ENCODE measurements at places on chromosomes 12 and 14.

DNA sequence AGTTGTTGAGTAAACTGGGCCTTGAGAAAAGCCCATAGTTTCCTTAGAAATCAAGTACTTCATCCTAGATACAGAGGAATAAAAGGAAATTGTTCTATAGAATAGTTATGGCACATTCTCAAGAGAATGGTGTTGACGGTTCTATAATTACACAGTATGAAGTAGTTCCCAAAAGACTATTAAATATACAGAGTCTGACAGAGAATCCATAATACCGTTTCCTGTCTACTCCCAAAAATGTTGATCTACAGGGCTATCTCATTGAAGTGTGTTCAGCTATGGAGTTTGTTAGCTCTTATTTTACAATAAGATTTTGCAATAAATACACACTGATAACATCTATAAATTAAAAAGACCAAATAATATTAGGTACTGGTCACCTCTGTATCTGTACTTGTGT is 799.7 kb downstream of the RPS29 start:
- peak; percentile 57 for DNase-seq

DNA sequence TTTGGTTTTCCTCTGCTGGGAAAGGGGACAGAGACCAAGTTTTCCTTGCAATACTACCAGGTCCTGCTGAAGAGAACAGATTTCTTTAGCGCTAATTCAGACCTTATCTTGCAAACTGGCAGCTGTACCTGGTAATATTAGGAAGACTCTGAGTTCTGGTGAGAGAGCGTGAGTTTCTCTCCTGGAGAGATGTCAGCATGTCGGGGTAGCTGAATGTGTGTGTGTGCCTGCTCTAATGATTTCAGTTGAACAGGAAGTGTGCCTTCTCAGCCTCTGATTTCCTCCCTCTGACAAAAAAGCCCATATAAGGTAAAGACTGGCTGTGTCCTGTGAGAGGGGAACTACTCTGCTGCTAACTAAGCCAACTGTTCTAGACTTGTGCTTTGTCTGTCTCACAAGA is 10.3 kb upstream of the ERP27 start:
- peak; percentile 87 for DNase-seq

GRCh38 chr12:27614386-27614785 is 81.9 kb upstream of the REP15 start:
- DNase-seq, result no peak

DNA sequence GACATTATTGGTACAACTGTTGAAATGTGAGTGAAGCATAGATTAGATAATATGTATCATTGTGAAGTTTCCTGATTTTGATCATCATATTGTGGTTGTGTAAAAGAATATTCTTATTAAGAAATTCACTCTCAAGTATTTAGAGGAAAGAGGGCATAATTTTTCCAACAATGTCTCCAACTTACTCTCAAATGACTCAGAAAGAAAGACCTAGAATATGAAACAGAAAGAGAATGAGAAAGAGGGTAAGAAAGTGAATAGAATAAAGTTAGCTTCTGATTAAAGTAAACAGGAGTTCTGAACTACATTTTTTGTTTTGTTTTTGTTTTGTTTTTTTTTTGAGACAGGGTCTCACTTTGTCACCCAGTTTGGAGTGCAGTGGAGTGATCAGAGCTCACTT is 123.0 kb downstream of the CPNE8 start:
- no peak for DNase-seq

DNA sequence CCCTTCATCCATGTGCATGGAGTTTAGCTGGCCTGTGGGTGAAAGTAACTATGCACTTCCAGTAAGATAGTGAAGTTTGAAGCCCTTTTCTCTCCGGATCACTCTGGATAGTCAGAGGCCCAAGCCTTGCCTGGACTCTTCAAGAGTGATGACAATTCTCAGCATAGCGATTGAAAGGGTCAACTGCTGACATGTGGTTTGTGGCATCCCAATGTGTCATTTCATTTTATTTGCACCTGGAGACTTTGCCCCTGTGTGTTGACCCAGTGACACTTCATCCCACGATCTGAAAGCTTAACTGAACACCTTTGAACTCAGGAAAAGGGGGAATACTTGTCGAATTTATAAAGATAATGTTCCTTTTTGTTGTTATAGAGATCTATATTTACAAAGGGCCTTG is 711.9 kb upstream of the TMEM132C start:
- DNase-seq, result no peak

DNA sequence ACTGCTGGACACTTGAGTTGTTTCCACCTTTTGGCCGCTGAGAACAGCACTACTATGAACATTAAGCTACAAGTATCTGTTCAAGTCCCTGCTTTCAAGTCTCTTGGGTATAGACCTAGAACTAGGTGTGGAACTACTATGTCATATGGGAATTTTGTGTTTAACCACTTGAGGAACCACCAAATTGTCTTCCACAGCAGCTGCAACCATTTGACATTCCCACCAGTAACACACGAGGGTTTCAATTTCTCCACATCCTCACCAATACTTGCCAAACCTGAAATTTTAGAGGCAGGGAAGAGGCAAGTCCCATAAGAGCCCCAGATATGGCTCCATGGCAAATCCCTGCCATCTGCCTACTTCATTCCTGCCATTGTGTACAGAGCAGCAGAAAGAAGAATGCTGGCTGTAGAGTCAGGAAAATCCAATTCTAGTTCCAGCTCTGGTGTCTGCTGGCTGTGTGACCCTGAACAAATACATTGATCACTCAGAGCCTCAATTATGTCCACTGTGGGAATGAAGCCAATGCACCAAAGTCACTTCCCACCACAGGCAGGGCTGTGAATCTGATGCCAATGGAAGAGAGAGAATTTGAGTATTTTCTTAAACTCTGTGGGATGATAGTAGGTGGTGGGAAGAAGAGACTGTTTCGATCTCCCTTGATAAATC is 17.8 kb downstream of the PITPNM2 start:
- no peak for DNase-seq

DNA sequence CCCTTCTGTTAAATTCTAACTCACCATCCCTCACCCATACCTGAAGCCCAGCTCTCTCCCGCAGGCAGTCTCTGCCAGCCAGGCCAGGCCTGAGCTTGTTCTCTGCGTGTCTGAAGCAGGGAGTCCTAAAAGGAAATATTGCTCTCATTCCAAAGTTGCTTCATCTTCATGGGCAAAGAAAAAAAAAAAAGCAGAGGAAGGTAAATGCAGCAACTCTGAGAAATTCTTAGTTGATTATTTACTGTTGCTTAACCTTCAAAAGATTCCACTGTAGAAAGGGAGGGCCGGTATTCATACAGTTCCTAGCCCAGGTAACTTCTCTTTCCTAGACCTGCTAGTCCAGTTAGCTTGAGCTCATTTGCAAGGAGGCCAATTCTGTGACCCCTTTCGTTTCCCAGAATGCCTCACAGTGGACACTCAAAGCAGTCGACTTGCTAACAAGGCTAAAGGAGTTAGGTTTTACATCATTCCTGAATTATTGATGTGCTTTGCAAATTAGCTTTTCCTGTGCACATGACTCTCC is 193.5 kb upstream of the EEA1 start:
- DNase-seq, result peak; percentile 38

DNA sequence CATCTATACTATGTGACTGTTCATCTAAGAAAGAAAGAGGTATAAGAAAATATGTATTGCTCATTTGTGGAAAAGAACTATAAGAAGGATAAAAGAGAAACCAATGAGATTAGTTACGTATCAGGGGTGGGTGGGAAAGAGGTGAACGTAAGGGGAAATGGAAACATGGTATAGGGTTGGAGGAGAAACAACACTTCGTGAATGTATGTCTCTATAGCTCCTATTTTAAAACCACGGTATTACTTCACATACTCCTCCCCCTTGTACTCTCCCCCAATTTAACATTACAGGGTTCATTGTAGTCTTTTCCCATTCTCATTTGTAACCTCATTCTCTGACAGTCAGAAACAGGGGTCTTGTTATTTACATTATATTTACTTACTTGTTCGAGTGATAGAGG is 120.4 kb downstream of the FOXG1 start:
- no peak for DNase-seq

GRCh38 chr12:55681142-55682077 is 26.3 kb downstream of the ITGA7 start:
- DNase-seq, result peak; percentile 95

- DNase-seq, result peak; percentile 45
Observed at GRCh38 chr12:78210894-78211302, 380.2 kb downstream of the NAV3 start.

DNA sequence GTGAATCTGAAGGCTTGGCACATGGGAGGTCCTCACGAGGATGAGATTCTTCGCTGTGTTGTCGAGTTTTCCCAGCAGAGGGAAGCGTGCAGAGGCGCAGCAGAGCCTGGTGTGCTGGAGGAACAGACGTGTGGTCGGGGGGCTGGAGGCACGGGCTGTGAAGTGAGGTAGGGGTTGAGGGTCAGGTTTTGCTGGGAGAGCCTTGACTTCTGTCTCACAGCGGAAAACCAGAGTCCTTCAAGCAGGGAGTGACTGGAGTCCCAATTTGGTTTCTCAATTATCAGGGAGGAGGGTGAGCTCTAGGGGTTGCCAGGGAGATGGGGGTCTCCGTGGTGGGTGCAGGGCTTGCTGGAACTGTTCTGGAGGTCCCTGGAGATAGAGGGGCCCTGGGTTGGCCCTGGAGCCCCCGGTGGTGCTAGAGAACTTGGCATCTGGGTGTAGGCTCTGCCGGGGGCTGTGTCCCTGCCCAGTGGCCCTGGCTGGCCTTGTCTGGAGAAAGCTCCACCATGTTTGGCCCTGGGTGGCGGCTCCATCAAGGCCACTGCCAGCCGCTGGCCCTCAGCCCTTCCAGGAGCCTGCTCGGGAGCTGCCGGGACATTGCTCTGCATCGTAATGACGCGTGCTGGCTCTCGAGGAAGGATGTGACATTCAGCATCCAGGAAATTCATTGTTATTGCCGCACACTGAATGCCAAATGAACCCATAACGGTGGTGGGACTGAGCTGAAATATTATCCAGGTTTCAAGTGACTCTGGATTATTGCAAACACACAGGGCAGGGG is 215.7 kb downstream of the KIF26A start:
- DNase-seq, result peak; percentile 33

DNA sequence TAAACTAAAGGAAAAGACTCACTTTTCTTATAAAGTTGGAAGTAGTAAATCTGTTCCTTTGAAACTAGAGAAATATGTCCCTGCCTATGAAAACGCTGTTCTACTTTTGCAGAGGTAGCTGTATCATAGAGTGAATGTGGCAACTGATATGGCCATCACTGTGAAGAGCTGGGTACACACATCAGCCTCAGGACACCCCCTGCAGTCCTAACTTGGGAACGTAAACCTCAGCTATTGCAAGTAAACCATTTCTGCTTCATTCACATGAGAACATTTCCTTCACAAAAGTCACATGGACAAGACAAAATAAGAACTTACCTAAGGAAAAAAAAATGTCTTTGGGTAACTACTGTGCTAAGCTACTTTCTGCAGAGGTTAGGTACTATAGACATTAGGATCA is 233.3 kb upstream of the PPFIA2 start:
- peak; percentile 35 for DNase-seq

DNA sequence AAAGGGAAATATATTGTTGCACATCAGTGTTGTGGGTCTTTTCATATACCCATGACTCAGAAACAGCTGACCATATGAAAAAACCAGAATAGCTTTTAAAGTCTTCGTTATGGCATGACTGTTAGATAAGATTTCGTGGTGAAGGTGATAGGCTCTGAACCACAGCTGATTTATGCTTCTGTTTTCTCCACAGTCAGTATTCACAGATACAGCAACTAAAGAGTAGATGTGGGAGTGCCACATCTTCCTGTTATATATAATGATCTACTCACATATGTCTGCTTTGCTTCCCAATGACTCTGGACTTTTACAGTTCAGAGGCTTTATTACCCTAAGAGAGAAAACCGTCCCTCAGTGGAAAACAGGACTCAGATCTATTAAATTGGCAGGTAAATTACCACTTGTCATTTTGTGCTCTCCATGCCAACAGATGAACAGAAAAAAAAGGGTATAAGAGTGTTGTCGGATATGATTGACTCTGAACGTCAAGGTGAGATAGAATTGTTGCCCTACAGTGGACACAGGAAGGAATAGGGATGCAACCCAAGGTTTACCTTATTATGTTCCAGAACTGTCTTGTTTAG is 1037.1 kb downstream of the GALC start:
- no peak for DNase-seq

GRCh38 chr14:103518422-103519042 is 4.1 kb downstream of the CKB start:
- peak; percentile 67 for DNase-seq

DNA sequence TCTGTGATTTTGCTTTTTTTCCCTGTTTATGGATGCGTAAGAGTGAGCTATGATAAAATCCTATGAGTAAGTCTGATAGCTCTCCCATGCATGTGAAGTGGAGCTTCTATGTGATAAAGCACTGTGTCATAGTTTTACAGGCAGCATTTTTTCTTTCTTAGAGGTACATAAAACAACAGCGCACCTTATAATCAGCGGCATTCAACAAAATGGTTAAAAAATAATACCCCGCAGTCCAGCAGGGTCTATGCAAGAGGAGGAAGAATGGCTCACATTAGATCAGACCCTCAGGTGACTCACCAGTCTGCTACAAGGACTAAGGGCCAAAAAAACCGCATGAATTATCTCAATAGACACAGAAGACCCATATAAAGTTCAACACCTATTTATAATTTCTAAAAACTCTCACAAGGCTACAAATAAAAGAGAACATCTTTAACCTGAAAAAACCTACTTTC is 33.0 kb upstream of the TMEM179 start:
- DNase-seq, result no peak

- DNase-seq, result no peak
Observed at GRCh38 chr14:102644523-102644922, 52.1 kb downstream of the RCOR1 start.

DNA sequence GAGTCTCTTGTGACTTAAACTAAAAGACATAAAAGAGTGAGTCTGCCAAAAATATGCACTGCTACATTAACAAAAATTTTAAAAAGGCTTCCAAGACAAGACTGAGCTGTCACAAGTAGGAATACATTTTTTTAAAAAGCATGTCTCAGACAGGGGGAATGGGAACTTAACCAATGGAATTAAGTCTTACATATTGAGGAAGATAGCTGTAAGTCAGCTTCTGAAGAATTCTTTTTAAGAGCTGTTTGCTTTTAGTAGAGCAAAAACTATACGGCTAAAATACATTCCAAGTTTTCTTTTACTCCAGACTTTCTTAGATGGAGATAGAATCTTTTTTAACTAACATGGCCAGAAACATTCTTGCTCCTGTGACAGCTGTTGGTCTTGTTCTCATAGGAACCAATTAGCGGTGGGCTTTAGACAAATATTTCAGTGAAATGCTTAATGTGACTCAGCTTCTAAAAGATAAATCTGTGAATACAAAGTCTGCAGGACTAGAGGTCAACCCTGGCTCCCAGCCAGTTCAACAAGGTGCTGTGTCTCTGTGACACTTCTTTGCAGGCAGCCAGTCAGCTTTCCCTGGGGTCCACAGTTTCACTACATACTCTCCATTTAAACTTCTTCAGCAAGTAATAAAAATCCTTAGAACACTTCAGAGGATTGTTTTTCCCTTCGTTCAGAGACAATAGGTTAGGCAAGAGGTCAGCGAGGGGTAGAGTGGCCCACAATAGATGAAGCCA is 187.6 kb downstream of the NAV3 start:
- no peak for DNase-seq

GRCh38 chr14:41607966-41608663 is 1.4 kb downstream of the LRFN5 start:
- peak; percentile 58 for DNase-seq

- no peak for DNase-seq
Observed at GRCh38 chr12:131882804-131883520, 11.5 kb upstream of the ULK1 start.

- no peak for DNase-seq
Observed at GRCh38 chr14:55099756-55100155, 29.3 kb upstream of the LGALS3 start.

Measured in A673 (cell line).